ENCODE measurements at places on chromosomes 4 and X. TPM values are rescaled to one million over a fixed set of nuclear protein-coding genes. Genes with fewer than 3 reads are reported as not detected.
A peak's percentile ranks its signal among the peaks of the same experiment; 100 is the strongest.

The IQCM gene
- total RNA-seq = not detected

The FOXR2 gene
- not detected for total RNA-seq

The GYG2 gene
- total RNA-seq = 59.7 TPM

The GABRE gene
- total RNA-seq = not detected

DNA sequence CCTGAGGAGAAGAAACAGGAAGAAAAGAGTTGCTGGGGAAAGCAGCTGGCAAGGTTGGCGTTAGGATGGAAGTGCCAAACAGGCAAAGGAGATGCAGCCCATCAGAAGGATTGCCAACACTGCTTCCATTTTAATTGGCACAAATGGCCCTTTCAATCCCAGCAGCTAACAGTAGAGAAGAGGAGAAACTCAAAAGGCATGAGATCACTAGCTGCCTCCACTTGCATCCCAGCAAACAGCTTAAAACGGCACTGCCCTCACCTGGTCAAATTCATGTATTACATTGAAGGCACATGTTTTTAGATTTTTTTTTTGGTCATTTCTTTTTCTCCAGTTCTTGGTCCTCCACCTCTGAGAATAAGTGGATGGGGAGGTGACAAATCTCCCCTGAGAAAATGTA lies 14.9 kb upstream of the LOC101059915 start:
- DNase-seq = peak; percentile 65

DNA sequence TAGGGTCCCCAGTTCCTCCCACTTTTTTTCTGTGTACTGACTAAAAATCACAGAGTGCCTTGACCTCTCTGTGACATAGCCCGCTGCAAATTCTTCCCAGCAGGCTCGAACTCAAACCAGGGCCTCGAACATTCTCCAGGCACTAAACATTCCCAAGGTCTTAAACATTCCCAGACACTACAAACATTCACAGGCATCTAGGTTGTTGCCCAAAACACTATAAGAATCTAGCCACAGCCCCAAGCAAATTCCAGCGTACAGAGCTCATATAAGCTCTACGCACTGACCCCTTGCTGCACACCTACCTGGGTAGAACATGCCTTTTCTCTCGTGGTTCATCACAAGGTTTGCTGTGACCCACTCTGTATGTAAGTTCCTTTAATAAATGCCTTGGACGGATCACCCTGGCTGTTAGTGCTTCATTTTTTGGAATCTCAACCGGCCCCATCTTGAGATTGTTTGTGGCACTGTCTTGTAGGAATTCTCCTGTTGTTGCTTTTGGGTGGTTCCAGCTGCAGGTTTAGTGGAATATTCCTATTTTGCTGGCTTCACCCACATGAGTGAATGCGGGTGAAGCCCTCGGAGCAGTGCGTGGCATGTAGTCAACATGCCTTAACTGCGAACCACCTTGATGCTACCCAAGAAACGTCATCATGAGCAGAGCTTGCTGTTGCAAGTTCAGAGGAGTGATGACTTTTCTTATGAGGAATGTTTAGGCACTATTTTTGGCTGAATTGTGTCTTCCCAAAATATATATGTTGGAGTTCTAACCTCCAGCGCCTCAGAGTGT lies 230.0 kb downstream of the HS3ST1 start:
- no peak for DNase-seq

DNA sequence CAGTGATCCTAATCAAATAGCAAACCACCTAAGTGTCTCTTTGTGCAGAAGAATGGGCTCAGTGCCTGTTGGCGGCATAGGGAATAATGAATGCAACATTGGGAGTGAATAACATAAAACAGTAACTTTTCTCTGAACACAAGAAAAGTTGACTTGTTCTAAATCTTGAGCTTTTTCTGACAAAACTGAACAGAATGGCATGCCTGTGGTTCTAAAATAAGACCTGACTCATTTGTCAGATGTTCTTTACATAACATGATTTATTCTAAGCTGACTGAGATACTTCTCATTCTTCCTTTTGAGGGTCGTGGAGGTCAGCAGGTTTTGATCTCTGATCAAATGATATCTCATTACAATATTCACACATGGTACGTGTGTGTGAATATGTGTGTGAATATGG lies 165.4 kb upstream of the WDR1 start:
- no peak for DNase-seq

DNA sequence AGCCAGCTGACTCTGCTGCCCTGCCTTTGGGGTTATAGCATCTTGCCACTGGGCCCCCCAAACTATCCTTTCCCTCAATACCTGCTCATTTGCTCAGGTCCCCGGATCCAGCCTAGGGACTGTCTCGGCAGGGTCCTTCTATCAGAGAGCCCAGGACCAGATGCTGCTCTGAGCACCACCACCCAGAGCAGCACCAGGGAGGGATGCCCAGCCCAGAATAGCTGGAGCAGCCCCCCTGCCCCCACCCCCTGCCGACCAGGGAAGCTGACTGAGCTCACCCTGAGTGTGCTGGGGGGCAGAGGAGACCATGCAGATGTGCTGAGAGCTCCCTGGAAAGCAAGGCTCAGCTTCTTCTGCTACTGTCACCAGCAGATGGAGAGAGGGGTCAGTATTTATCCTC lies 103.6 kb upstream of the IGSF1 start:
- DNase-seq = no peak

DNA sequence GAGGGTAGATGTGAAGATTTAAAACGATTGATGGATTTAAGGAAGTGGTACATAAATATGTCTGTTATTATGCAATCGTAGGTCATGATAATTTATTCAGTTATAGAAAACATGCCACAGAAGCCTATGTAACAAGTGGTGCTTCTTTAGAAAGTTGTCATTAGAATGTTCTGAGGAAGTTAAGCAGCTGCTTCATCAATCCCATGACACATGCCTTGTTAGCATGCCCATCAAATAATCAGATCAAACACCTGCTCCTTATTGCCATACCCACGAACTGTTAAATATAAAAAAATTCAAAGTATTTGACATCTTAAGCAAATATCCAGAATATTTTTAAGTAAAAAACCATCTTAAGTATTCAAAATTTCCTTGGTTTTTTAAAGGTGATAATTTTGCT lies 76.4 kb upstream of the MYOZ2 start:
- no peak for DNase-seq
